Upper lobe of right lung (tissue), 1 donor: ENCODE measurements at places on chromosomes 3 and 15. TPM values are rescaled to one million over a fixed set of nuclear protein-coding genes. Genes with fewer than 3 reads are reported as not detected.

Gene VGLL3
- total RNA-seq = 61.5 TPM

Gene GRK7
- total RNA-seq = 0.12 TPM

Gene ZNF385D
- 9.4 TPM for total RNA-seq

Gene ABHD17C
- total RNA-seq = 41.4 TPM

- no peak for DNase-seq
Measured at GRCh38 chr15:65154720-65155119, 21.1 kb upstream of the PDCD7 start.

Gene PSTPIP1
- total RNA-seq = 16.0 TPM

DNA sequence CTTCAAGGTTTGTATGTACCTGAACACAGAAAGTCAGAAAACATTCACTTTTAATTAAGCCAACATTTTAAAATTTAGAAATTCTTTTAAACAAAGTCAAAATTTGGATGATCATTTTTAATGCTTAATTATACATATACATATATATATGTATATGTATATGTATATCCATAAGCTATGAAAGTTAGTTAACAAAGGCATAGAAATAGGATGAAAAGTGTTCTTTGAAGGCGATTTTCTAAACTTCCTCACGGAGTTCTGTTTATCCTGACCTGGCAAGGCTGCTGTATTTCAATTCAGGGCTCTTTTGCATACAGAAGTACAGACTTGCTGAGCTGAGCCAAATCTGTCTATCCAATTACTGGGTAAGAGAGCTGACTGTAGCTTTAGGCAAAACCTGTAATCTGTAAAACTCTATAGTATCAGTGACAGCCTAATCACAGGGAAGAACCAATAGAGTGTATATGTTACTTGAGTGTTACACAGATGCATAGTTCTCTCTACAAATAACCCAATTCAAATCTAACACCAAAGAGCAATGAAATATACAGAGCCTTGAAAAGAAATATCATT is 32.1 kb upstream of the THRB start:
- DNase-seq = no peak

DNA sequence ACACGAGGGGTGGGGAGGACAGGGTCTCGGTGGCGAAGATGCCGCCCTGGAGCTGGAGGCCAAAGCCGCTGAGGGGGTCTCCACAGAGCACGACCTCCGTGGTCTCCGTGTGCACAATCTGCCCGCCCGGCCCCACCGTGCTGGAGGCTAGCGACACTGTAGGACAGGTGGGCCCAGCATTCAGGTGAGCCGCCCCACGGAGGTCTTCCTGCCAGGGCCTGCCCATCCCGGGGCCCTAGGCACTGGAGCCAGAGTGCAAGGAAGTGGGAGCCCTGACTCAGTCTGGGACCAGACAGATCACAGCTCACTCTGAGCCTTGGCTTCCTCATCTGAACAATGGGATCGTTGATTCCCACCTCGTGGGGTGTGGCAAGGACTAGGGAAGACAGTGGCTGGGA is 25.8 kb downstream of the GRIP2 start:
- peak; percentile 51 for DNase-seq

DNA sequence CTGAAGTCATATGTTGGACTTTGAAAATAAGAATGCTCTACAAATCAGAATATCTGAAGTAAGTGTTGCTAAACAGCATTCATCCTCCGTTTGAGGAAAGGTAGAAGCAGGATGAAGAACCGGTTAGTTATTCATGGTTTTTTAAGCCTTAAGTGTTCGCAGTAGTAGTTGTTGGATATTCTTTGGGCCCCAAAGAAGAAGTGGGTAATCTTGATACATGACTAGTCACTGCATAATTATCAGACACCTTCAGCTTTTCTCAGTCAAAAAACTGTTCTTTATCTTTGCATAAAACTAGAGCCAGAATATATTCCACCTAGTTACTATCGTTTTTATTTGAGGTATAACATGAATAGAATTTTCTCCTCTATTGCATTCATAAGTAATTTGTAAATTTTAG is 13.8 kb downstream of the RAB5A start:
- DNase-seq = no peak

Gene EOMES
- 1.2 TPM for total RNA-seq

DNA sequence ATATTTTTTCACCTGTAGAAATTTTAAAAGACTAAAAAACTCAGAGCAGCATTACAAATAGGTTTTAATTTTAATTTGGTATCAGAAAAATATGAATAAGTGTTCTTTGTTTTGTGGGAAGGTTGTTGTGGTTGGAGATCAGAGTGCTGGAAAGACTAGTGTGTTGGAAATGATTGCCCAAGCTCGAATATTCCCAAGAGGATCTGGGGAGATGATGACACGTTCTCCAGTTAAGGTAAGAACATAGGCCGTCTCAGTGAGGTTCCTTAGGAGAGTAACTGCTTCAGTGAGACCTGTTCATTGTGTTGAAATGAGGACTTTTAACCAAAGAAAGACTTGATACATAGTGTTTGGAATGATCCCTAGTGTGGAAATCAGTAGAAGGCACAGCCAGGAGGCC is 44.8 kb downstream of the OPA1 start:
- DNase-seq = no peak
